ENCODE measurements at places on chromosomes 12 and 14. TPM values are rescaled to one million over a fixed set of nuclear protein-coding genes. Genes with fewer than 3 reads are reported as not detected.

DNA sequence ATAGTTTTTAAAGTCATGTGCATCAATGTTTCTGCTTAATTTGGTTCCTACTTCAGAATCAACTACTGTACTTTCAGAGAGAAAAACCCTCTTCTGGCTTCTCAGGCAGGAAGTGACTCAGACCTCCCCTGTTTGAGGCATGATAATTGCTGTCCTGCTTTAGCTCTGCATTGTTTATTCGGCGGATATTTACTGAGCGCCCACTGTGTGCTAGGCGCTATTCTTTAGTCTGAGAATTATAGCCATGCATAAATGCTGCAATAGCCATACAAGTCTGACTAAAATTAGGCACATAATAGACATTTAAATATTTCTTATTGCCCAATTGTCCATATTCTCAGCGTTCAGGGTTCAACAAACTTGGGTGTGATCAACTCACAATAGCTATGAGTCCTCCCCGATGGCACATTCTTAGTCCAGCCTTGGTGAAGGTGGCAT lies 6.1 kb upstream of the AMIGO2 start:
- peak; percentile 69 for DNase-seq

- DNase-seq: no peak
Observed at GRCh38 chr12:92147491-92147890, 1.8 kb upstream of the BTG1 start.

GRCh38 chr12:112738531-112738930 lies 53.0 kb upstream of the RPH3A start:
- DNase-seq: peak; percentile 4

The CD163 gene
- total RNA-seq: not detected

- no peak for DNase-seq
Observed at GRCh38 chr12:70763666-70764065, 126.4 kb upstream of the PTPRB start.

The TAS2R42 gene
- total RNA-seq: not detected

The RAB5B gene
- total RNA-seq: 58.6 TPM

The LAG3 gene
- total RNA-seq: not detected

Data from GM23248 (cell line).